Psoas muscle (tissue), 8 donors: ENCODE measurements at places on chromosomes 4 and X. TPM values are rescaled to one million over a fixed set of nuclear protein-coding genes. Genes with fewer than 3 reads are reported as not detected.

Gene HTT-AS
- polyA plus RNA-seq = not detected

Gene APLN
- 0.13 TPM for polyA plus RNA-seq

Gene SH3D19
- polyA plus RNA-seq = 13.4 TPM

Gene SOWAHB
- 0.03 TPM for polyA plus RNA-seq

Gene GYPE
- 0.10 TPM for polyA plus RNA-seq

Gene ATRX
- polyA plus RNA-seq = 24.8 TPM

Gene RS1
- polyA plus RNA-seq = not detected

Gene NUDT11
- polyA plus RNA-seq = not detected

Gene ARSJ
- polyA plus RNA-seq = 0.18 TPM

- DNase-seq = no peak
Observed at GRCh38 chr4:149031399-149031798, 589.2 kb upstream of the NR3C2 start.

DNA sequence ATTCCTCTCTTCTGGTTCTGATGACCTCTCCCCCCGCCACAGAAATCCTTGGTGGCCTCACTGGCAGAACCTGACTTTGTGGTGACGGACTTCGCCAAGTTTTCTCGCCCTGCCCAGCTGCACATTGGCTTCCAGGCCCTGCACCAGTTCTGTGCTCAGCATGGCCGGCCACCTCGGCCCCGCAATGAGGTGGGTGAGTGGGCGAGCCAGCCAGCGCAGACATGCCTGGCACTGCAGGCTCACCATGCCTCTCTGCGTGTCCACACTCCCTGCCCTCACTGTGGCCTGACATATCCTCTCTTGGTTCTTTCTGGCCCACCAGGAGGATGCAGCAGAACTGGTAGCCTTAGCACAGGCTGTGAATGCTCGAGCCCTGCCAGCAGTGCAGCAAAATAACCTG lies 8.7 kb downstream of the UBA1 start:
- no peak for DNase-seq

DNA sequence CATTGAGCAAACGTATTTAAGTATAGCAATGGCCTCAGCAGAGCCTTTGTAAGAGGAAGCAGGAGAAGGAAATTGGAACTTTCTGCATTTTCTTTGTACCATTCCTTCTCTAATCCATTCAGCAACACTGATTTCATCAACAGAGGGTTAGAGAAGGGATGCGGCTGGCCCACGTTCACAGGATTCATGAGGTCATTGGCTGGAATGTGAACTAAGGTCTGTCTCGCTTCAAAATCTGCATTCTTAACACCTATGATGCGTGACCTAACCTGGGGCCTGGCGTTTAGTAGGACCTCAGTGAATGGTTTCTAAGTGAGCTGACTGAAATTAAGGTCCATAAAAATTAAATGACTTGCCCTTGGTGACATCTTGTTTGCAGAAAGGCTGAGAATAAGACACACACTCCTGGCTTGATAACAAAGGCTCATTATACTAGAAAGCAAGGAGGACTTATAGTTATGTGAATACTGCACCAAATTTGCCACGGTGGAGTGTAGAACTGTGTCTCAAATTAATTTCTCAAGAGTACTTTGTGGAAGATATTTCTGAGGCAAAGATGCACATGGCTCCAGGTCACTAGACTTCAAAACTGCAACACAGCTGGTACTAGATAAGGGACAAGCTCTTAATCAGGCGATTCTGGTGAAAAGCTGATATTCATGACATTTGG lies 25.4 kb downstream of the FGFBP1 start:
- DNase-seq = no peak

- DNase-seq = no peak
Observed at GRCh38 chr4:183515411-183515810, 10.6 kb downstream of the ING2 start.

DNA sequence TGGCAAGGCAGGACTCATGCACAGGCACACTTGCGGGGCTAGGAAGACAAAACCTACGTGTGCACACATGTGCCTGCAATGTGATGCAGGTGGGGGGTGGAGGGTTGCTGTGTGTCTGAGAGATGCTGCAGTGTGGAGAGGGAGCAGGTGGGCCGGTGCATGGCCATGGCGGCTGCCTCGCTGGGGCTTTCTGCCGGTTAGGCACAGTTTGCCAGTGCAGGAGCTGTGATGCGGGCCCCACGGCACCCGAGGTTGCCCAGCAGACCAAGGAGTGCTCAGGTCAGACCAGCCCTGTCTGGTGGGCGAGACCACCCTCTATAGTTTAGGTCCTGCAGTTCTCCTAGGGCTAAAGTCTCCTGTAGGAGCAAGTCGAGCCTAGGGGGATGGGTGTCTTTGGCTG lies 4.4 kb upstream of the AFM start:
- no peak for DNase-seq

- DNase-seq = no peak
Observed at GRCh38 chr4:100483796-100484195, 34.0 kb downstream of the EMCN start.

- DNase-seq = no peak
Observed at GRCh38 chrX:147079974-147080373, 265.4 kb upstream of the CXorf51A start.

DNA sequence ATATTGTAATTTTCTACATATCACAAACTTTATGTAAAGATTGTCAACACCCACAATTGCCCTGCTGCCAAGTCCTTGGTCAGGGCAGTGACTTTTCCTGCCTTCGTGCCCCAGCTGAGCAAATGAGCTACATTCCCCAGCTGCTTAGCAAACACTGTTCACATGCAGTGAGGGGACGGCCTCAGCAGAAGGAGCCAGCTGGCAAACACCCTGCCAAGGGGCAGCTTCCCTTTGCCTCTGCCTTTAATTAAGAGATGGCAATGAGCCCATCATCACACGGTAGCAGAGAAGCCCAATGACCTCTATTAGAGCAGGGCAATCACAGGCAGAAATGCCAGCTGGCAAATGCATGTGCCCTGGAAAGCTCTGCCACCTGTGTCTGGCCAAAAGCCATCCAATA lies 253.4 kb downstream of the EPHA5 start:
- no peak for DNase-seq

DNA sequence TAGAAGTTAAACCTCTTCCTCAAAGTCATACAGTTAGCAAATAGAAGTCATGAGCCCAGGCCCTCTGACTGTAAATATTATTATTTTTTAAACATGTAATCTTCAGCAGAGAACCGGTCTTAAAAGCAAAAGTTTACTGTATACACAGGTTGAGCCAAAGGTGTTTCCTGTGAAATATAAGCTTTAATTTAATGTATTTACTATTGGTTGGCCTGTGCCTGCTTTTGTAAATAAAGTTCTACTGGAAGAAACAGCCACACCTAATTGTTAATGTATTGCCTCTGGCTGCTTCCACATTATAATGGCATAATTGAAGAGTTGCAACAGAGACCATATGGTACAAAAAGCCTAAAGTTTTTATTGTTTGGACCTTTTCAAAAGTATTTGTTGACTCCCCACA lies 61.0 kb upstream of the PRDM8 start:
- no peak for DNase-seq

- DNase-seq = no peak
Observed at GRCh38 chrX:74514384-74514783, 93.1 kb downstream of the SLC16A2 start.

DNA sequence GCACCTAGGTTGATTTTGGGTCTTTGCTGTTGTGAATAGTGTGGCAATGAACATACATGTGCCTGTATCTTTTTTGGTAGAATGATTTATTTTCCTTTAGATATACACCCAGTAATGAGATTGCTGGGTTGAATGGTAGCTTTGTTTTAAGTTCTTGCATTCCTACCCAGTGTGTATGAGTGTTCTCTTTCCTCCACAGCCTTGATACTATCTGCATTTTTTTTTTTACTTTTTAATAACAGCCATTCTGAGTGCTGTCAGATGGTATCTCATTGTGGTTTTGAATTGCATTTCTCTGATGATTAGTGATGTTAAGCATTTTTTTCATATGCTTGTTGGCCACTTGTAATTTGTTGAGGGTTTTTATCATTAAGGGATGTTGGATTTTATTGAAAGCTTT lies 351.8 kb upstream of the GNPDA2 start:
- no peak for DNase-seq

- no peak for DNase-seq
Observed at GRCh38 chr4:560061-560460, 16.0 kb downstream of the TMEM271 start.

GRCh38 chr4:172992648-172993378 lies 175.8 kb upstream of the GALNT7 start:
- no peak for DNase-seq

DNA sequence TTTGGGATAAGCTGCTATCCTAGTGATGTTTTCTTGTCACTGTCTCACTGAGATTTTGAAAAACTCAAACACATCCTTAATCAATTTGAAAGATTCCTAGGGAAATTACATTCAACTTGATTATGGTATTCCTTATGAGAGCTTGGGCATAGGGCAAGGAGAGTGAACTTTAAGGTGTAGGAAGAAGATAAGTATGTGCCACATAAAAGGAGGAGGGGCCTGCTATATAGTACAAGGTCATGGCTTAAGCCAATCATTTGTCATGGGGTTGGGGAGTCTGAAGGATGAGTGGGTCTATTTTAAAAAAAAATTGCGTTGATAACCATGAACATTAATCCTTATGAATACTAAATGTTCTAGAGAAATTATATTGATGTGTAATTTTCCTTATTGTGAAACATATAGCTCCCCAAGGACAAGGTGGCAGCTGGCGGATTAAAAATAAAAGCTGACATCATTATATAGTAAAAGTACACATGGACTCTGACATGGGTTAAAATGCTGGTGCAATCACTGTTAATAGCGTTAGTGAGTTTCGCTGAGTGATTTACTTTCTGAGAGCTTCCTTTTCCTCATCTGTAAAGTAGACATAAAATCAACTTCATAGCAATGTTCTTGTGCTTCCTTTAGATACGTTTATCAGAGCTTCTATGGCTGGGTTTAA lies 17.4 kb downstream of the GALNT7 start:
- no peak for DNase-seq

- DNase-seq = no peak
Observed at GRCh38 chrX:68428431-68428830, 4.9 kb downstream of the OPHN1 start.

GRCh38 chr4:53346920-53347852 lies 18.7 kb downstream of the SCFD2 start:
- no peak for DNase-seq

DNA sequence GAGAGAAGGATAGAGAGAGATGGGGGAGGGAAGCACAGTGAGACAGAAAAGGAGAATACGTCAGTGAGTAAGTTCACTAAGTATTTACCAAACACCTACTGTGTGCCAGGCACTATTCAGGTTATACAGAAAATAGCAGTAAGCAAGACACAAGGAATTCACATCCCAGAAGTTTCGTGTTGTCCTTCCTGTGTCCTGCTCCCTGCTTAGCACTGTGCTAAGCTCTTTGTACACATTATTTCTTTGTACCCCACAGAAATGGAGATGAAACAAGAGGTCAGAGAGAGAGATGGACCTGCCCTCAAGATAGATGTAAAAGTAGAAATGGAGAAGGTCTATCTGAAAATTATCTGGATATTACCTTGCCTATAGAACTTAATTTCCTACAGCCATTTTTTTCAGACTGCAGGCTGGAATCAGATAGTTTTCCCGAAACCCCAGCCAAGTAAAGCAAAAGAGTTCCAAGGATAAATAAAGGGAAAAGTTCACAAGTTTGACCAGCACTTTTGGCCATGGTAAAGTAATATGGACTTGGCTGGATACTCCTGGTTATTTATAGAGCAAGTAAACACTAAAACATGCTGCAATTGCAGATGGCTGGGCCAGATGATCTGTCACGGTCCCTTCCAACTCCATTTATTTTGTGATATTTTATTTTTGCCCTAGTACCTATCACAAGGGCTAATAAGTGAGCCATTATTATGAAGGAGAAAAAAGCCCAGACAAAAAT lies 353.7 kb upstream of the SLC7A11 start:
- DNase-seq = no peak

- peak; percentile 52 for DNase-seq
Observed at GRCh38 chr4:121950680-121951520, 960 bp downstream of the TRPC3 start.

GRCh38 chr4:93809773-93810172 lies 18.8 kb upstream of the ATOH1 start:
- no peak for DNase-seq

- no peak for DNase-seq
Observed at GRCh38 chr4:135508006-135508714, 1306.6 kb upstream of the PABPC4L start.

GRCh38 chrX:116628464-116628863 lies 165.7 kb upstream of the CT83 start:
- DNase-seq = no peak

DNA sequence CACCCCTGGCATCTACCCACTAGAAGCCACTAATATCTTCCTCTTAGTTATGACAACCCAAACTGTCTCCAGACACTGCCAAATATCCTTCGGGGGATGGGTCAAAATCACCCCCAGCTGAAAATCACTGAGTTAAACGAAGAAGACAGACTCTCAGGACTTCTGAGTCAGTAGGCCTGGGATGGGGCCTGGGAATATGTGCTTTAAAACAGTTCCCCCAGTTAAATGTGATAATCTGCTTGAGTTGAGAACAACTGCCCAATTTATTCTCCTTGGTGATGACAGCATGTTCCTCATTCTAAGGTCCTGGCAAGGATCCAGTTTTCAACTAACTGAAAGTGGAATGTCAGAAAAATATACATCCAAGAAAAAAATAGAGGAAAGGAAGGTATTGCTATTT lies 52.4 kb downstream of the CBLL2 start:
- DNase-seq = no peak

GRCh38 chrX:69959712-69960111 lies 90.0 kb downstream of the AWAT2 start:
- no peak for DNase-seq

GRCh38 chrX:42738552-42738951 lies 39.4 kb downstream of the PPP1R2C start:
- DNase-seq = no peak

DNA sequence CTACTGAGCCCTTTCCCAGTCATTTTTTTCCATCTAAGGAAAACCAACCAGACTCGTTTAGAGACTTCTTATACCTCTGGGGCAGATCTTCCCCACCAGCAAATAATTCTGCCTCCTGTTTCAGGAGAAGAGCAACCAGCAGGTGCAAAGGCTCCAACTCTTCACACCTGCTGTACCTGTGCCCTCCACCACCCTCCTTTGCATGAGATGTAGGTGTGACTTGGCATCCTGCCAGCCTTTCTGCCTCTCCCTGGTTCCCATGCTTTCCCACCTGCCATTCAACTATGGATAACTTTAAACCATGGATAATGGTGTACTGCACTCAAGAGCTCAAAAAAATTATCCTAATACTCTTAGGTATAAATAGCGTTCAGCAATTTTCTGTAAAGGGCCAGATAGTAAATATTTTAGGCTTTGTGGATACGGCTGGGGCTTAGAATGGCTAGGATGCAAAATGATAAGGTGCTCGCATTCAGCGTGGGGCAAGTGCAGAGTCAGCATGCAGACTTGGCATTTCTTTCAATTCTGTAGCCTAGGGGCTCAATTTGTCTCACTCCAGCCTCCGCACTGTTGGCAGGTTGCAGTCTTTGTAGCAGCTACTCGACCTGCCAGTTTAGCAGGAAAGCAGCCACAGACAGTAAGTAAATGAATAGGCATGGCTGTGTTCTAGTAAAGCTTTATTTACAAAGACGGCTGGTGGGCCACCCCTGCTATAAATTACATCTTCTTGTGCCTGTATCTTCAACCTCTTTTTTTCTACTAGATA lies 79.8 kb downstream of the HCCS start:
- no peak for DNase-seq
